ENCODE measurements at places on chromosomes 6 and 20. TPM values are rescaled to one million over a fixed set of nuclear protein-coding genes. Genes with fewer than 3 reads are reported as not detected.

GINM1 gene
- total RNA-seq = 23.4 TPM

TNFAIP3 gene
- 22.6 TPM for total RNA-seq

C6orf15 gene
- not detected for total RNA-seq

CNKSR3 gene
- total RNA-seq = 4.0 TPM

VWA7 gene
- 22.1 TPM for total RNA-seq

DPPA5 gene
- not detected for total RNA-seq

Data from Calu3 (cell line).